Airway epithelial cell (primary cell): ENCODE measurements at places on chromosomes 5 and 9. TPM values are rescaled to one million over a fixed set of nuclear protein-coding genes. Genes with fewer than 3 reads are reported as not detected.

FAM169A gene
- total RNA-seq: 4.8 and 14.0 TPM in 2 replicates

FCN2 gene
- total RNA-seq: not detected in 2 replicates

FOXD4L4 gene
- total RNA-seq: 0.07 and 0.19 TPM in 2 replicates

CACNA1B gene
- total RNA-seq: under 0.01 TPM in 2 replicates

GLRA1 gene
- not detected in 2 replicates for total RNA-seq

DMGDH gene
- not detected in 2 replicates for total RNA-seq

KLHL9 gene
- total RNA-seq: 15.2 and 17.8 TPM in 2 replicates

PITX1 gene
- total RNA-seq: 151 and 181 TPM in 2 replicates

HAVCR2 gene
- not detected in 2 replicates for total RNA-seq

CKMT2 gene
- total RNA-seq: not detected in 2 replicates

GCNT4 gene
- 1.3 and 3.1 TPM in 2 replicates for total RNA-seq

KIF20A gene
- 39.3 and 45.1 TPM in 2 replicates for total RNA-seq

GABRA1 gene
- not detected in 2 replicates for total RNA-seq

TTC16 gene
- not detected in 2 replicates for total RNA-seq

RASEF gene
- 7.5 and 8.3 TPM in 2 replicates for total RNA-seq

NME5 gene
- 1.2 and 2.8 TPM in 2 replicates for total RNA-seq

DNAI1 gene
- total RNA-seq: not detected in 2 replicates

QRFP gene
- not detected in 2 replicates for total RNA-seq

SPAAR gene
- total RNA-seq: 0.21 TPM in 1 of 2 replicates, not detected in the other

ORM1 gene
- not detected in 2 replicates for total RNA-seq

DNAH5 gene
- total RNA-seq: 0.42 and 2.2 TPM in 2 replicates

IFNK gene
- not detected in 2 replicates for total RNA-seq

NR6A1 gene
- 1.4 TPM in 2 replicates for total RNA-seq

CCL21 gene
- not detected in 2 replicates for total RNA-seq

TMCO6 gene
- total RNA-seq: 20.9 and 39.2 TPM in 2 replicates

ZFAND5 gene
- total RNA-seq: 38.0 and 47.8 TPM in 2 replicates

IL9 gene
- not detected in 2 replicates for total RNA-seq

KIF12 gene
- total RNA-seq: 0.28 and 1.1 TPM in 2 replicates

ELL2 gene
- total RNA-seq: 109 and 114 TPM in 2 replicates

CDX1 gene
- total RNA-seq: not detected in 2 replicates

CFAP157 gene
- total RNA-seq: not detected in 2 replicates

PCDHB5 gene
- total RNA-seq: 0.63 TPM in 1 of 2 replicates, not detected in the other

NR2F1 gene
- total RNA-seq: 0.78 and 1.2 TPM in 2 replicates

TMC1 gene
- total RNA-seq: 0.14 TPM in 1 of 2 replicates, not detected in the other

ARID3C gene
- not detected in 2 replicates for total RNA-seq

PPP3R2 gene
- total RNA-seq: not detected in 2 replicates

EQTN gene
- total RNA-seq: 0.78 TPM in 1 of 2 replicates, not detected in the other

PTGR1 gene
- 66.1 and 82.1 TPM in 2 replicates for total RNA-seq

DRD1 gene
- not detected in 2 replicates for total RNA-seq

PLEKHG4B gene
- total RNA-seq: under 0.01 and 1.5 TPM in 2 replicates

BTNL8 gene
- total RNA-seq: not detected in 2 replicates

POLK gene
- total RNA-seq: 13.1 and 15.5 TPM in 2 replicates

PCDHB3 gene
- 0.05 TPM in 1 of 2 replicates, not detected in the other for total RNA-seq

CBY3 gene
- not detected in 2 replicates for total RNA-seq

FAM240B gene
- total RNA-seq: not detected in 2 replicates
